Kidney glomerular epithelial cell (primary cell): ENCODE measurements at places on chromosomes 11 and 22.

- no peak for DNase-seq
Observed at GRCh38 chr11:69817265-69818230, 1.7 kb downstream of the FGF3 start.

DNA sequence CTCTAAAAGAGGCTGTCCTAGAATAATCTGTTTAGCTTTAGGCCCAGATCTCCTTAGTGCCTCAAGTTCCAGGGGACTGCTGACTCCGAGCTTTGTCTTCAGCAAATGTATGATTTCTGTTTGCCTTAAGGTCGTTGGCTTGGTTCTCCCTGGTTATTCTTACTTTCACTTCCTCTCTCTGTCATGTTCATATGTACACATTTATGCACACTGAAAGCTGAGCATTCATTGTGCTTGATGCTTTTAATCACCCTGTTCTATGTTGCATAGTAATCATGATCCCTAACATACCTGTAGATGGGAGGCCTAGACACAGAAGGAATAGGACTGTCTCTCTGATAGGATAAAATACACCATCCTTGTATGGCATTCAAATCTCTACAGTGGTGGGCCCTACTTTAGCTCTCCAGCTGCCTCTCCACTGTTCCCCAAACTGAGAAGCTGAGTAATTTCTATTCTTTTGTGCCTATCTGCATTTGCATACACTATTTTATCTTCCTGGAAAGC, 7.2 kb downstream of the PPFIBP2 start:
- DNase-seq: no peak

DNA sequence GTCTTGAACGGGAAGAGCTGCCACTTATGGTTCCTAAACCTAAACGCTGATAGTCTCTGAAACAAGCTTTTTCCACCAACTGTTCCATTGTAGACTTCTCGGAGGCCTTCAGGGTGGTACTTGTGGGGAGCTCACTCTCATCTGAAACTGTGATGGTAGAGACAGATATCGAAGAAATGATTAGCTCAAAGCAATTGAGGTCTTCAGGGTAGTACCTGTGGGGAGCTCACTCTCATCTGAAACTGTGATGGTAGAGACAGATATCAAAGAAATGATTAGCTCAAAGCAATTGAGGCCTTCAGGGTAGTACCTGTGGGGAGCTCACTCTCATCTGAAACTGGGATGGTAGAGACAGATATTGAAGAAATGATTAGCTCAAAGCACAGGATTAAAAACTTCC, 175.7 kb downstream of the SWAP70 start:
- DNase-seq: no peak

- peak; percentile 1 for DNase-seq
Observed at GRCh38 chr11:94424662-94425061, 23.4 kb upstream of the GPR83 start.

DNA sequence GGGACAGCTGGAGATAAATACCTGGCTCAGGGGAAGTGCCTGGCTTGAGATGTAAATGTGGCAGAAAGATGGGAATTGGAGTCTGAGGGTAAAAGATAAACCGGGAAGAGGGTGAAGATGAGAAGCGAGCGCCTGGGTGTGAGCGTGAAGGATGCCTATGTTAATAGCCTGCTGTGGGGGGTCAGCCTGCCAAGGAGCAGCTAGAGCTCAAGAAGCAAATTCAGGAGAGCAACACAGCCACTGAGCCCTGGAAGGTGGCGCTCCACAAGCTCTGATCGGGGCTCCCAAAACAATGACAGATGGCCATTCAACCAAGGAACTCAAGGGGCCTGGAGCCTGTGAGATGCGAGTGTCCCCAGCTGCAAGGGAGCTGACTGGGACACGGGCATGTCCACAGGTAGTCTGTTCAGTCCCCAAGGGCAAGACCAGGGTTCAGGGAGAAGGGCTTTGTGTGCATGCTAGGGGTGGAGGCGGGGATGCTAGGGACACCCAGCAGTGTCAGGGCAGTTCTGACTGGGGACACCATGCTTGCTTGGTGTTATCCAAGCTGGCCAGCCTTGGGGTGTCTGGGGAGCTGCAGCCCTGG, 2.8 kb downstream of the GSC2 start:
- no peak for DNase-seq

- peak; percentile 73 for DNase-seq
Observed at GRCh38 chr11:127074151-127074761, 73.7 kb upstream of the KIRREL3 start.

DNA sequence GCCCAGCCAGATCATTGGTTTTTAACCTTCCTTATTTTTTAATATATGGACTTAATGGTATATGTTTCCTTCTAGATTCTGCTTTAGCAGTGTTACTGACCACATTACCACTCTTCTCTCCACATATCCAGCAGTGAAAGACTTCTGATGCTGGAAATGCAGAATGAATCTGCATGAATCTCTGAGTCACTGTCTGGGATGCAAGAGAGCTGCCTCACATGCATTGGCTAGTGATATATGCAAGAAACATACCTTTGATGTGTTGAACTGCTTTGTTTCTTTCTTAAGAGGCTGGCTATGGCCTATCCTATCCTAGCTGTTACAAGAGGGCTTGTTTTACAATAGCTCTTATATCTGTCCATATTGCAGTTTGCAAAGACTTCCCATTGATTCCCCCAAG, 16.6 kb upstream of the AMPD3 start:
- DNase-seq: no peak

GRCh38 chr11:97461934-97462333, 1072.1 kb downstream of the JRKL start:
- no peak for DNase-seq

DNA sequence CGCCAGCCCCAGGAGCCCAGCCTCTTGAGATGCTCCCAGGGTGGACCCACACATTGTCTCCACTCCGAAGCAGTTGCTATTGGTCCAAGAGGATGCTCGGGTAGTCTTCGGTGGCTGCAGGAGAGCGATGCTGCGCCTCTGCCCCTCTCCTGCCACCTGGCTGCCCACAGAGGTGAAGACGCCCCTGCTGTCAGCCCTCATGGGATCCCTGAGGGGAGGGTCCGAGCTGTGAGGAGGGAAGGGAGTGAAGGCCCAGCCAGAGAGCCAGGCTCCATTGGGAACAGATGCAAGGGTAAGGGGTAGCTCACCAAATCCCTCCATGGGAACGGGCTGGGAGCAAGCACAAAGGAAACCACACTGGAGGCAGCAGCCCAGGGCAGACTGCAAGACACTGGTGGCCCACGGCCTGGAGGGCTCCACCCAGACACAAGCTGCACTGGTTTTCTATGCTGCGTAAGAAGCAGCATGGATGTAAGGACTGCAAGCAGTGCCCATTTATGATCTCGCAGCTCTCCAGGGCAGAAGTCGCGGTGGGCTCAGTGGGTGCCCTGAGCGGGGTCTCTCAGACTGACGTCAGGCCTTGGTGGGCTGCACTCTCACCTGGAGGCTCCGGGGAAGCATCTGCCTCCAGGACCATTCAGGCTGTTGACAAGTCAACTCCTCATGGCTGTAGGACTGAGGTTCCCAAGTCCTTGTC, 15.7 kb downstream of the TSPAN32 start:
- no peak for DNase-seq

GRCh38 chr22:35840302-35840739, 122.6 kb downstream of the APOL5 start:
- peak; percentile 91 for DNase-seq

DNA sequence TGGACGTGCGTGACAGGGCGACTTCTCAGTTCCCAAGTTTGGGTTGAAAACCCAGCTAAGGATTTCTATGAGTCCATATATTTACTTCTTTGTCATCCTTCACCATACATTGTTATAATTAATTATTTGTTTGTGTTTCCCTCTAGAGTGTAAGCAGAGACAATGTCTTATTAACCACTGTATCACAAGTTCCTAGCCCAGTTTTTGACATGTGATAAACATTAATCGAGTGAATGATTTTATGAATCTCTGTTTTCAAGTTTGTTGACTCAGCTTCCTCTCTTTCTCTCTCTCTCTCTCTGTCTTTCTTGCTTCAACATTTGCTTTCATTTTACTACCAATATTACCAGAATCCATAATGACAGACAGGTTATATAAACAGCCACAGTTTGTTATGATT, 1259.6 kb upstream of the TENM4 start:
- peak; percentile 3 for DNase-seq

DNA sequence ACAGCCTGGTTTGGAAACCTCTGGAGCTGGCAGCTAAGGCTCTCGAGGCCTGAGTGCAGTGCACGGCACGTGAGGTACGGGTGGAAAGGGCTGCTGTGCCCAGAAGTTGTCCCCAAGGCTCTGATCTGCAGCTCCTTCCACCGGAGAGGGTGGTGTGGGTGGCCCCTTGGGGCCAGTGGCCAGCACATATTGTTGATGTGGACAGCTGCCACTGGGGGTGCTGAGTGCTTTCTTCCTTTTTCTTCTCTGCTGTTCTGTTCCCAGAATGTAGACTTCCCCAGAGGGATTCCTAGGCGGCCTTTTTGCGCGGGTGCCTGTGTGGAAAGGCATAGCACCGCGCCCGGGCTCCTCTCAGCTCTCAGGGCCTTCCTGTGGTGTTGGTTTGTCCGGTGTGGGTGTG, 1476.5 kb downstream of the TBC1D22A start:
- no peak for DNase-seq

DNA sequence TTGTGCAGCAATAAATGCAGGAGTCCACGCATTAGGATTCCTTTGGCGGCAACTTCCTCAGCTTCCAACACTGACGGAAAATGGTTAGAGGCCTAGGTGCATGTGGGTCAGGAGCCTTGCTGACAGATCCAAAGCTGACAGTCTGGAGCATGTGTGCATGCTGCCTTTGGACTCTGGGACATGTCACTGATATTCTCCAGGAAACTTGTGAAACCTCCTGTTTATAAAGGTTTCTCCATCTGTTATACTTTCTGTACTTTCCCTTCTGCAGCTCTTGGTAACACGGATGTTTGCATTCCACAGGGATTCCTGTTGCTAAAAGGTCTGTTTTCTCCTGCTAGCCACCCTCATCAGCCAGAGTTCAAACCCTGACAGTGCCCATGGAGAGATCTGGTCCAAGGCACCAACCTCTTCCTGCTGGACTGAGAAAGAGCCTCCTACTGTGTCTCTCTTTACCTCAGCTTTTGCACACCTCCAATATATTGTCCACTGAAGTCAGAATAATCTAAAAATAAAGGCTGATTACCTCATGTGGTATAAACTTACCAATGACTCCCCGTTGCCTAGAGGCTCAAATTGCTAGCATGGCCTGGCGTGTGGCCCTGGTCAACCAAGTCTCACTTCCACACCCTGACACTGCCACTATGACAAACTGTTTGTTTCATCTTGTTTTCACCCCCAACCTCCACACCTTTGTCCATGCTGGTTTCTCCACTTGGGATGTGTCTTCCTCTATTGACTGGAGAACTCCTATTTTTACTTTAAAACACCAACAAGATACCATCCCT, 31.1 kb upstream of the LYVE1 start:
- no peak for DNase-seq

- no peak for DNase-seq
Observed at GRCh38 chr11:15333407-15333806, 218.7 kb downstream of the INSC start.

DNA sequence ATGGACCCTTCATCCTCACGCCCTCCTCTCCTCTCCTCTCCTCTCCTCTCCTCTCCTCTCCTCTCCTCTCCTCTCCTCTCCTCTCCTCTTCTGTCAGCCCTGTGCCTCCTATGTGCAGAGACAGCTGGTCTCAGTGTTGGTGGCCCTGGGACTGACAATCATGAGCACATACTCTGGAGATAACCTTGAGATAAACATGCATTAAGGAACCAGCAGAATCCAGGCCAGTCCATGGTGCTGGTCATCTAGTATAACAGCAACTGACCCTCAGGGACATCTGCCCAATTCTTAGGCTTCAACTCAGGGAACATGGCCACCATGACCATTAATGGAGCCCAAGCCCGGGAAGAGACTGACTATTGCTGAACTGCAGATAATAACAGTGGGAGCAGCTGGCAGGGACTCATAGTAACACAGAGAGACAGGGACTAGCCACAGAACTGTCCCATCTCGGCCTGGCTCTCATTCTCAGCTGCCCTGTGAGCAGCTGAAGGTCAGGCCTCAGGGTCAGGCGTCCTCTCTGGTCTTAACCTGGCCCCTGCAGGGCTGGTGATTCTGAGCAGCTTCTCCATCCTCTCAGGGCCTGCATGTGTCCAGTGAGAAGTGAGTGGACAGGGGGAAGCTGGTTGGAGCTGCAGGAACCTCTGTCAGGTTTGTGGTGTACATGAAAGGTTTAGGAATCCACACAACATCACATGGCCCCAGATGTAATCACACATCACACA, 45.4 kb downstream of the GGTLC2 start:
- no peak for DNase-seq

DNA sequence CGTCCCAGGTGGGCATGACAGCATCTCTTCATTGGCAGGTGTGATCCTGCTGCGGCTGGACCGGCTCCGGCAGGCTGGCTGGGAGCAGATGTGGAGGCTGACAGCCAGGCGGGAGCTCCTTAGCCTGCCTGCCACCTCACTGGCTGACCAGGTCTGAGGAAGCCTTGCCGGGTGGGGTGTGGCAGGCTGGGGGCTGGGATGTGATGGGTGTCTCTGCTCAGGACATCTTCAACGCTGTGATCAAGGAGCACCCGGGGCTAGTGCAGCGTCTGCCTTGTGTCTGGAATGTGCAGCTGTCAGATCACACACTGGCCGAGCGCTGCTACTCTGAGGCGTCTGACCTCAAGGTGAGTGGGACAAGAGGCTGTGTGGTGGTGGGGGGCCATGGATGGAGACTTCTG, 3.5 kb downstream of the LARGE2 start:
- DNase-seq: no peak

DNA sequence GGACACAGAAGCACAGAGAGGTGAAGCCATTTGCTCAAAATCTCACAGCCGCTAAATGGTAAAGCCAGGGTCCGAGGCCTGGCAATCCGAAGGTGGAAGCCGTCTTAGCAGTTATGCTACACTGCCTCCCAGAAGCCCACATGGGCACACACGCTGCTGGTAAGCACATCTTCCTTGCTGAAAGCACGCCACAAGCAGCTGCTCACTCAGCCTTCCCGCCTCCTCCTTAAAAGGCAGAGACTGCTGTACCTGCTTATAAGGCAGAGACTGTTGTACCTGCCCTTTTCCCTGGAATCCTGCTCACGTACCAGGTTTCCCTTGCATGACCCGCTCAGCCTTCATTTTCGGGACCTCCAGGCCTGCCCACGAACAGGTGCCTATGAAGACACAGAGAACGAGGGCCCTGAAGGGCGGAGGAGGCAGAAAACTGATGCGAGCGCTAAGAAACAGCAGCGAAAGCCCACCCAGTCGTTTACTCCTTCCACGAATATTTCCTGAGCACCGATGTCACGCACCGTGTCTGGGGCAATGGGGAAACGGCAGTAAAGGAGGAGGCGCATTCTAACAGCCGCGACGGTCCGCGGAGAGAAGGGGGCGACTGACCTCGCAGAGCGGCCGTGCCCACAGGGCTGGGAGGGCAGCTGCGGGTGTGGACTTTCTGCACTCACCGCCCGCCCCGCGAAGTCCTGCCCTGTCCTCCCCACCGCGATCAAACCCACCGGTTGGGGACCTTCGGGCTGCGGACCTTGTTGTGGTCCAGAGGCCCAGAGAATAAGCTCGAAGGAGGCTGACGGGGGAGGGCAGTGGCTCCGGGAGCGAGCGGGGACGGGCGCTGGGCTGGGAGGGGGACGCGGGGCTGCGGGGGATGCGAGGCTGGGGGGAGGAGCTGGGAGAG, 13.0 kb downstream of the SPATA19 start:
- no peak for DNase-seq

GRCh38 chr11:46149342-46149741, 28.1 kb upstream of the PHF21A start:
- no peak for DNase-seq
